ENCODE measurements at places on chromosomes 6 and 20.

GRCh38 chr6:32097364-32097763 lies 11.8 kb downstream of the TNXB start:
- no peak for DNase-seq

DNA sequence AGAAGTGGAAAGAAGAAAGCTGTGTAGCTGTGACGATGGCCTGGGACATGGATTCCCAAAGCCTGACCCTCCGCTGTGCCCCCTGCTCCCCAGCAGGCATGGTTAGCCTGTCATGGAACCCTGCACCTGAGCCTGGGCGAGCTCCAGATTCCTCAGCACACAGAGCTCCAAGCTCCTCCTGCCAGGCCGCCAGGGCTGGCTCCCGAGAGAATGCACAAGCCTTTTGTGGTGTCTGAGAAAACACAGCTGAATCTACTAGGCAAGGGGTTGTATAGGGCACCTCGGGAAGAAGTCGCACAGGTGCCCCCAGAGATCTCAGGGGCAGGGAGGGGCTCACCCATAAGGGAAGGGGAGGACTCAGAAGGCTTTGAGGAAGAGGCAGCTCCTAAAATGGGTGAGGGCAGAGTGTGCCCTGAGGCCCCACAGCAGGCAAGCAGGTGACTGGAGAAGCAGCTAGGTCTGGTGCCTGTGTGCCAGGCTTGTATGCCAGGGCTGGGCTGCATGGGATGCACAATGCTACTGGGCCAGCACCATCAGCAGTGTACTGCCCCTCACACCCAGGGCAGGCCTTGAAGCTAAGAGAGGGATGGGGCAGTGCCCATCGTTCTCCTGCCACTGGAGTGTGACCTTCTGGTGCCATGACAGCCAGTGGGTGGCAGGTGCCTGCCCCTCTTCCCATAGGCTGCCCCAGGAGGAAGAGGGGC lies 64.3 kb upstream of the CD93 start:
- DNase-seq, result no peak

DNA sequence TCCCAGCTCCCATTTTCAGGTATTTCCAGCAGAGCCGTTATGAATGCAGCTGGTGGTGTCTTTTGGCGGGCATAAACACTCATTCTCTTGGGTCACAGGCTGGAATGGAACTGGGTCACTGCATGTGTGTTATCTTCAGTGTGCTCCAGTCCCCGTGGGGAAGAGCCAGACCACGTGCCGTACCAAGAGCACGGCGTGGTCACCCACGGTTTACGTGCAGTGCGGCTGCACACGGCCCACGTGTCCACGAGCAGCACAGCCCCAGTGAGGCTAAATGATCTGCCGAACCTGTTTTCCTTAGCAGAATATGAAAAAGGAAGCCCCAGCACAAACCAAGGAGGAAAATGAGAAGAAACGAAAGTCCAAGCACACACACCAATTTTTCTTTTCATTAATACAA lies 121.5 kb downstream of the IRF4 start:
- no peak for DNase-seq

DNA sequence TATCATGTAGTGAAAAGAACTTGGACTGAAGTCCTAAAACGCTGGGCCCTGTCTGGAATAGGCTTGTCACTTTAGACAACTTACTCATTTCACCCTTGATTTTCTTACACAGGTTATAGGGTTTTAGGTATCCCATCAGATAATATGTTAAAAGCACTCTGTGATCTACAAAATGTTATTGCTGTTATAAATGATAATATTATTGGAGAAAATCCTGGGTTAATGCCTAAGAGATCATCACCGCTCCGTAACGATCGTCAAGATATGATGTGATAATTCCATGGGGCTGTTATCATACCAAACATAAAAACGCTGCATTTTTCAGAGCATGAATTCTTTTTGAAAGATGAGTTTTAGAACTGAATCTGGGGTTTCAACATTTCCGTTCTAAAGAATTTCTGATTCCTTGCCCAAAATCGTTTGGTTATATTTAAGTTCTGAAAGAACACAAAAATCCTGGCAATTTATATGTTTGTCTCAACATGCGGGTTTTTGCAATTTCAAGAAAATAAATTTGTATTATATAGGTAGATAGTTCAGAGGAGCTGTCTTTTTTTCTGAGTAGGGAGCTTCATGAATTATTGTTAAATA lies 154.8 kb downstream of the FOXC1 start:
- DNase-seq, result no peak

DNA sequence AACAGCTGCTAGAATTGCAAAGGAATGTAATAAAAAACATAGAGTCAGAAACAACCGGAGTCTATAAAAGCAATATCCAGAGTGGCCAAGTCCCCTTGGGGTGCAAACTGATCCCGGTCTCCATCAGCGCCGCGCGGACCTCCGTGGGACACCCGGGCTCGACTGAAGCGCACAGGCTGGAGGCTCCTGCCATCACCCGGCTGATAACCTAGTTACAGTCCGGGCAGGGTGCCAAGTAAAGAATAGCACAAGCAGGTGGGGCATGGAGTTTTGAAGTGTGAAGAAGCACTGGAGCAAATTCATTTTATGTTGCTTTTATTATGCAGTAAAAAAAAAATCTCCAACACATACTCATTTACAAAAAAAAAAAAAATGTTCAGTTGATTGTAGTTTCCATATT lies 205.1 kb upstream of the GMDS start:
- DNase-seq, result no peak

GRCh38 chr20:39066471-39067242 lies 104.5 kb downstream of the DHX35 start:
- no peak for DNase-seq

DNA sequence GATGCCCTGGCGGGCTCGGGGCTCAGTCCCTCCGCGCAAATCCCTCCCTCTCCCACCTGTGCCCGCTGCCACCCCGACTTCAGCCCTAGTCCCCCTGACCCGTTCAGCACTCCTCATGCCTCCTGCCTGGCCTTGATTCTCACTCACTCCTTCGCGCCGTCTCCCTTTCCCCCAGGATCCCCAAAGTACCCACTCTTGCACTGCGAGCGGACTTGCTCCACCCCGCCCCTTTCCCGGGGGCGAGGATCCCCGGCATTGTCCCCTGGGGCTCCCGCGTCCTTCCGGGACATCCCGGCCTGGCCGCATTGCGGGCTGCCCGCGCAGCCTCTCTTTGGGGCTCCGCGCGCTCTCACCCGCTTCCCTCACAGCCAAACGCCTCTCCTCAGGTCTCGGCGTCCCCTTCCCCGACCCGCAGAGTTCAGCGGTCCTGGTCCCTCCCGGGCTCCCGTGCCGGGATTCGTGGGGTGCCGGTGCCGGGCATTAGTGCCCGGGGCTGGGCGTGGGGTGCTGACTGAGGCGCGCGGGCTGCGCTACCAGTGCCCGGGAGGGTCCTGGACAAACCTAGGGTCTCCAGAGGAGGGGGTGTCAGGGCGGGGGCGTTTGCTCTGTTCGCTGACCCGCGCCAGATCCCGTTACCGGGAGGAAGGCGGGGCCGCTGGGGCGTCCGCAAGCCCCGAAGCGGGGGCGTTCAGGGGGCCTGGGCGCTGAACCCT lies 45.5 kb upstream of the SUPT3H start:
- peak; percentile 16 for DNase-seq

DNA sequence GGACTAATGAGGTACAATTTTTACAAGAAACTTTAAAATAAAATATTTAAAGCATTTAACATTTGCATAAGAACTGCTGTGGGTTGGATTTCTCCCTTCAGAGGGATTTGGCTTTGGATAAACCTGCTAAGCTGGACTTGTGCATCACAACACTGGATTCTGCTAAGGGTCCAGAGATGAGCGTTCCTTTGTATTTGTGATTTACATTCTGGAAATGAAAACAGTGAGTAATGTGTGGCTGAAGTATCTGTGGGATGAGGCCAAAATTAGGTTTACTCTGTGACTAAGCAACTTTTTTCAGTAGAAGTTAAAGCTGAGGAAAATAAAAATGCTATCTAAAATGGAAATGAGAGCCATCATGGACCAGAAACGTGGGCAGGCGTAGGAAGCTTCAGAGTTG lies 494.3 kb downstream of the EPM2A start:
- no peak for DNase-seq

- no peak for DNase-seq
These were observed 338.3 kb upstream of the CHD6 start for GRCh38 chr20:41956338-41957074.

DNA sequence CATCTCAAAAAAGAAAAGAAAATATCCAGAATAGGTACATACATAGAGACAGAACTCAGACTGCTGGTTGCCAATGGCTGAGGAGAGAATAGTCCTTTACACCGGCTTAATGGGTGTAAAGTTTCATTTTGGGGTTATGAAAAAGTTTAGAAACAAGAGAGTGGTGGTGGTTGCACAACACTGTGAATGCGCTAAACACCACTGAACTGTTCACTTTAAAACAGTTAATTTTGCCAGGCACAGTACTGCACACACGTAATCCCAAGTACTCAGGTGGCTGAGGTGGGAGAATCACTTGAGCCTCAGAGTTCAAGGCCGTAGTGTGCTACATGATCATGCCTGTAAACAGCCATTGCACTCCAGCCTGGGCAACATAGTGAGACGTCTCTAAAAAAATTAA lies 7.6 kb downstream of the ILRUN start:
- no peak for DNase-seq

- no peak for DNase-seq
These were observed 10.4 kb downstream of the CD40 start for GRCh38 chr20:46128310-46129151.

GRCh38 chr6:15498640-15499039 lies 164.2 kb downstream of the DTNBP1 start:
- no peak for DNase-seq

DNA sequence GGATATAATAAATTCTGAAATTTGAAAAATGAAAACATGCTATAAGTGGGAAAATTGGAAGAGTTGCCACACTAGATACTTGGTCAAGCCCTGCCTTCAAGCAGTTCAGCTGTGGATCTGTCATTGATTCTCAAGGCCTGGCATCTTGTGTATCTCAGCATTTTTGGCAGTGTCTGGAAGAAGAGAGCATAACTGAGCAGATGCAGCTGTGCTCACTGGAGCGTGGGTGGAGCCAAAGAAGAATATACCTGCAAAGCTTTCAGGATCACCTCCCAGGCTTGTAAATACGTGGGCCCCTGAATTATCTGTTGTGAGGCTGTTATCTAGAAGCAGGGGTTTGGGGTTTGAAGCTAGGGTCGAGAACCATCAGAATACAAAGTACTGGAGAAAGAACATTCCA lies 31.3 kb upstream of the CHD6 start:
- DNase-seq, result no peak

DNA sequence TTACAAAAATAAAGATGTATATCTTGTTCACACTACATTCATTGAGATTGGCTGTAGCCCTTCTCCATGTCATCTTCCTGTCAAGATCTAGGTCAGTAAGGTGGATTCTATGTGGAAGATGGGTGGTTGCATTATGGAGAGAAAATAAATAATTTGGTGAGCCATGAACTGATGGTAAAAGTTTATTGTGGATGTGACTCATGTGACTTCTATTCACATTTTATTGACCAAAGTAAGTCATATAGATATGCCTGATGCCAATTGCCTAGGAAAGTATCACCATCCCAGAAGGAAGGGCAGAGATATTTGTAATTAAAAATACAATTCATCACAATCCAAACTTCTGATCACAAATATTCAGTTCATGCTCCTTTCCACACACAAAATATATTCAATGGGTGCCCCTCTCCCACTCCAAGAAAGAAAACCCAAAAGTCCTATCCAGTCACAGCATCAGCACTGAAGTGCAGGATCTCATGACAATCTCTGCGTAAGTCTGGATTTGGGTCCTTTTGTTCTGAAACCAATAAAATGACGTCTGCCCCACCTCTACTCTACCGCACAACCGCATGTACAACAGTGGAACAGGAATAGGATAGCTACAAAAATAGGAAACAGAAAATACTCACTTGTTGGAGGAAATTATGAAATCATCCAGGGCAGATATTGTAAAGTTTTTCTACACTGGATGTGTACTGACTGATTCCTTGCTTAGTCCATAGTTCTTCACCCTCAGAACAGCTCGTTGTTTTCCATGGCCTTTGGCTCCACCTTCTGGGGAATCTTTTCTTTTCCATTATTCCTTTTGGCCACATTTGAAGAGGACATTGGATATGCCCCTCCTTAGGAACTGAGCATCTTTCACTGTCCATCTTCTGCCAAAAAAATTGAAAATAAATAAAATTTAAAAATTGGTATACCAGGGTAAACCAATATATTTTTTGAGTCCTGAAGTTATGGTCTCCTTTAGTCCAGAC lies 16.1 kb upstream of the SLC17A3 start:
- DNase-seq, result no peak

DNA sequence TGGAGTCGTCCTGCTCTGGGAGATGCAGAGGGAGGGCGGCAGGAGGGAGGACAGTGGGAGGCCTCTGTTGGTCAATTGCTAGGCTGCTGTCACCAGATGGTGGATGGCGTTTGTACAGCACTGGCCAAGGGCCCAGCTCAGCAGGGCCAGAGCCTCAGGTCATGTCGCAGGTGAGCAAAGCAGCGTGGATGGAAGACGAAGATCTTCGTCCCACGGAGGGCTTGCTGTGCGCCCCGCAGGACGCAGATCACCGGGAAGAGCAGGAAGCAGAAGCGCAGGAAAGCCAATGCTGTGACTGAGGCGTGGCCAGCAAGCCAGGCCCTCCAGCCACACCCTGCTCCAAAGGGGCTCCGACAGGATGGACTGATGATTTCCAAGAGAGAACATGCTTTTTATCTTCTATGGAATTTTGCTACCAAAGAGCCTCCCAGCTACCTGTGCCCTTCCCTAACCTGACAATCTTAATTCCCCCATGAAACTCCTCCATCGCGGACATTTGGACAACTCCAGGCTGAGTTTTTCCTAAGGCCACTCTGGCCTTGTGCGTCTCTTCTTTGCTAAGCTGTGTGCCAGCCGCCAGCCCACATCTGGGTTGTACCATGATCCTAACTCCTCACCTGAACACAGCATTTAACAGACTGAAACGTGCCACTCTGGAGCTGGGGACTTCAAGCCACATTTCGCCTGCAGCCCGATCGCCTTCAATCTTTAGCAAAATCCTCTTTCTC lies 3.5 kb upstream of the SLCO4A1 start:
- no peak for DNase-seq

- DNase-seq, result no peak
These were observed 17.6 kb downstream of the CD2AP start for GRCh38 chr6:47495207-47495606.

DNA sequence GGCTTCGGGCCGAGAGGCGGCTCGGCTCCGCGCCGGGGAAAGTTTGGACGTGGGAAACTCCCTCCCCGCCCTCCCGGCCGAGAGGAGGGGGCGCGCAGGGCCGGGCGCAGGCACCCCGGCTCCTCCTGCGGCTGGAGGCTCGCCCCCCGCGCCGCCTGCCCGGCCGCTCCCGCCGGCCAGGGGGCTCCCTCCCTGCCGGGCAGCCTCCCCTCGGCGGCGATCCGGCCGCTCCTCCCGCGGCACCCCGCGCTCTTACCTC lies 370 bp downstream of the CDH22 start:
- DNase-seq, result no peak

DNA sequence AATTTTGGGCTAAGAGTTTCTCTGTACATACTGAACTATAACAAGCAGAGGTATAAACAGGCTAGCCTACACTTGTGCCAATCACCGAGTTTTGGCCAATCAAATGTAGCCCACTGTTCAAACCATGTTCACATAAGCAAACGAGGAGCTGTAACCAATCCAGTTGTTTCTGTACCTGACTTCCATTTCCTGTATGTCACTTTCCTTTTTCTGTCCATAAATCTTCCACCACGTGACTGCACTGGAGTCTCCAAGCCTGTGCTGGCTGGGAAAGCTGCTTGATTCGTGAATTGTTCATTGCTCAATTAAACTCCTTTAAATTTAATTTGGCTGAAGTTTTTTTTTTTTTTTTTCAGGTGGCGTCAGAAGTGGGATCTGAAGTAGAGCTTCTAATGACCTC lies 332.9 kb downstream of the RNF144B start:
- DNase-seq, result no peak
